ENCODE measurements at places on chromosomes 13 and 19.

GRCh38 chr13:64239372-64239771 is 2823.7 kb upstream of the PCDH20 start:
- no peak for DNase-seq

DNA sequence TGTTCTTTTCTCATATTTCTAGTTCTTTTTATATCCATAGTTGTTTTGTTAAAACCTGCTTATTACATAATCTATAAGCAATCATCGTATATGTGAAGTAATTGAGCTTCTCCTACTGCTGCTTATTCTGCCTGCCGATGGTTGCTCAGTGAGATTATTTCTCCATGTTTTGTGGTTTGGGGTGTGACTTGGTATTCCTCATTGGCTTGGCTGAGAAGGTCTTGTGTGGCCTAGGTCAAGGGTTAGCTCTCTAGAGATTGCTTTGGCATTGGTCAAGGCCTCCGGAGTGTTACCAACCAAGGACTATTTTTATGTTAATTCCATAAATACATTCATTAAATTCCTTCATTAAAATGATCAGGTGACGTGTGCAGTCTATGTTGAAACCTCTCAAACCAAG is 302.8 kb downstream of the MYO16 start:
- no peak for DNase-seq

GRCh38 chr13:35927567-35928021 is 203.6 kb downstream of the DCLK1 start:
- DNase-seq = no peak

DNA sequence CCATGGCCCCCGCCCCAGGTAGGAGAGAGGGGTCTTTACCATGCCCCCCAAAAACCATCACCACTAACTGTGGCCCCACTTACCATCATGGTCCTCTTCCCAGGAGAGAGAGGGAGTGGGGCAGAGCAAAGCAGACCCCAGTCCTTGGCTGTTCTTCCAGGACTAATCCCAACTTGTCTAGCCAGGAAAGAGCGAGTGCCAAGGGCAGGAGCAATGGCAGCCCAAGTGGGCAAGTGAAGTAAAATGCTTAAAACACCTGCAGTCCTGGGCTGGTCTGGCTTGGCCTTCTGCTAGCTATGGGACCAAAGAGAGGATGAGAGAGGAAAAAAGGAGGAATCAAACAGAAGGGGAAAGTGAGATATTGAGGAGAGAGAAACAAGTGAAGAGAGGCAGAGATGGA is 17.9 kb downstream of the ZSWIM4 start:
- DNase-seq = no peak

DNA sequence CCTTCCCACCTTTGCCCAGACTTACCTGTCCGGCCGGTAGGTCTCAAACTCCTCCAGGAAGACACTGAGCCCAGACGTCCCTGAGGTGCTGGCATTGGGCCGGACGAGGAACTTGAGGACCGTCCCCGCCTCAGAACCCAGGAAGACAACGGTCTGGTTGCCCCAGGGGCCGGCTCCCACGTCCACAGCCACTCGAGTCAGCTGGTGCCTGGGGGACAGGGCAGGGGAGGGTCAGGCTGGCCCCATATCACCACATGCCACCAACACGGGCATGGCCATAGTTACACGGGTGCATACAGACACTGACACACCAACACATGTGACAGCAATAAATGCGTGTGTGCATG is 8.4 kb upstream of the LRG1 start:
- no peak for DNase-seq

DNA sequence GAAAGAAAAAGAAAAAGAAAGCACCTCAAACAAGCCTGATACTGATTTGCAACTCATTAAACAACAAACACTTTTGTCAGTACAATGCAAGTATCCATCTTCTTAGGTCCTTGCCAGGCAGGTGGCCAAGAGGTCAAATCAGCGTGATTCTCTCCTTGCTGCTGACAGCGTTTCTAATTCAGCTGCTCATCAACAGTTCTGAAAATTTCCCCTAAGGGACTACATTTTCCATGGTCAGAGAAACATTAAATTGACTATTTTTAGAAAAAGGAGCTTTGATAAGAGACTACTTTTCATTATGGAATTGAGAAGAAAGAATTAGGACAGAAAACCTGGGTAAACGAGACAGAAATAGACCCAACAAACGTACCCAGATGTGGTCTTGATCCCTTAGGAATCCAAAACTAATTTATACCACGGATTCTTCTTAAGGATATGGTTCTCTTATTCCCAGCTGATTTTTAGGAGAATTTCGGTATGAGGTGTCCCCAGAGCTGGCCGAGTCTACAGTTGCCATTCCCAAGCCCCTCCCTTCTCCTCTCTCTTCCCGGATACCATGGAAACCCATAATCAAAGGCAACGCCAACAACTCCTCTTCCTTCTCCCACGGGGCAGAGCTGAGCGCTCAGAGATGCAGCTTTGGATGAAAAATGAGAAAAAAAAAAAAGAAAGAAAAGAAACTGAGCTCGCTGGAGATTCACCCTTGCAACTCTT is 29.5 kb upstream of the CEBPG start:
- no peak for DNase-seq

DNA sequence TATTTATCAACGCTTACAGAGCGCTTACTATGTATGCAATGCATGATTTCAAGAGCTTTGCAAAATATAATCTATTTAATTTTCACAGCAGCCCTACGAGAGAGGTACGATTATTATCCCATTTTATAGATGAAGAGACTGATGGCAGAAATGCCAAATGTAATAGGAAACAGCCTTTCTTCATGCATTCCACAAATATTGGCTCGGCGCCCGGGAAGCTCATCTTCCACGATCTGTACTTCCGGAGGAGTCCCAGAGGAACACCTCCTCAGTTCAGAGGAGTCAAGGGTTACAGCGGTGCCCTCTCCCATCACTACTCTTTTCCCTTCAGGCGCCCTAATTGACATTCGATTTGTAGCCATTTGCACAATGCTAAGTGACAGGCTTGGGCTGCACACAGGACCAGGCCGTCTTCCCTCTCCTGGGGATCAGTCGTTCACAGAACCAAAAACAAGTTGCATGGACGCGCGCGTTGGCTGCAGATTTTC is 1.1 kb upstream of the ARHGAP35 start:
- DNase-seq = no peak

DNA sequence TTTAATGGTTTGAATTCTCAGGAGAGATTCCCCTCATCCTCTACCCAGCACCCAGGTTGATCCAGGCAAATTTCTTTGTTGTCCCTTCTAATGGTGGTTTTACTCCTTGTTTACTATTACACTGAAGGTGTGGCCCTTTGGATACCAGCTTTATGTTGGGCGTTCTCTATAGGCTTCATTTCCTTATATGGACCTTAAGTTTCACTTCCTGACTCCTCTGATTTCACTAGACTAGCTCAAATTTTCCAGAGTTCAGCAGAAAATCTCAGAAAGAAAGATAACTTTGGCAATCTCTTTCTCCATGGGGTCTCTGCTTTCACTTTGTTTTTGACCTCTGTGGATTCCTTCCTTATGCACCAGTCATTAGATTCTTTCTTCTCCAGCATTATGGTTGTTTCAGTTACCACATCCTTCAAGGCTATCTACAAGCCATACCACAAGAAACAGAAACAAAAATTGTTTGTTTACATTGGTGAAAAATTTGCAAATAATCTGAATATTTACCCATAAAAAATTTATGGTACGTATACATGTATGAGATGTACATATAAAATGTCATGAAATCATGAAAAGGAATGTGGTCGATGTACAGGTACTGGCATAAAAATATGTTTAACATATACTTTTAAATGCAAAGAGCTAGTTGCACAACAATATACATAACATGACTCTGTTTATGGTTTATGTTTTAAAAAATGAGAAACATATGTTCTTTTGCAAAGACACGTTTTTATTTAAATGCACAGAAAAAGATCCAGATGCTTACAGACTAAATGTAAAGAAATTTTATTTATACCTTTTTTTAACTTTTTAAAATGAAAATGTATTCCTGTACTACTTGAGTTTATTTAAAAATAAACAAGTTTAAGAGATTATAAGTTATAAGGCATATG is 212.6 kb downstream of the LACC1 start:
- DNase-seq = no peak

GRCh38 chr13:44805585-44805984 is 183.7 kb downstream of the NUFIP1 start:
- DNase-seq = no peak

GRCh38 chr13:41533266-41534052 is 76.1 kb downstream of the RGCC start:
- DNase-seq = no peak

GRCh38 chr19:29121684-29122083 is 91.3 kb downstream of the UQCRFS1 start:
- no peak for DNase-seq

- DNase-seq = no peak
Measured at GRCh38 chr19:7522923-7523667, 671 bp downstream of the MCOLN1 start.

DNA sequence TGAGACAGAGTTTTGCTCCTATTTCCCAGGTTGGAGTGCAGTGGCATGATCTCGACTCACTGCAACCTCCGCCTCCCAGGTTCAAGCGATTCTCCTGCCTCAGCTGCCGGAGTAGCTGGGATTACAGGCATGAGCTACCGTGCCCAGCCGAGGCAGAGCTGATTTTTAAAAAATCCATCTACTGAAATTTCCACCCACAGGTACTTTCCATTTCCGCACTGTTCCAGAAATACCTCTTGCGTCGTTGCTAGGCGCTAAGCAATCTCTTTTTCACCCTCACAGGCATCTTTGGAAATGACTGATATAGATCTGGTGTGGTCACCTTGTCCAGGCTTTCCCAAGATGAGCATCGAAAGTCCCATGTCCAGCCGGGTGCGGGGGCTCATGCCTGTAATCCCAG is 9.4 kb downstream of the TMEM38A start:
- DNase-seq = no peak

DNA sequence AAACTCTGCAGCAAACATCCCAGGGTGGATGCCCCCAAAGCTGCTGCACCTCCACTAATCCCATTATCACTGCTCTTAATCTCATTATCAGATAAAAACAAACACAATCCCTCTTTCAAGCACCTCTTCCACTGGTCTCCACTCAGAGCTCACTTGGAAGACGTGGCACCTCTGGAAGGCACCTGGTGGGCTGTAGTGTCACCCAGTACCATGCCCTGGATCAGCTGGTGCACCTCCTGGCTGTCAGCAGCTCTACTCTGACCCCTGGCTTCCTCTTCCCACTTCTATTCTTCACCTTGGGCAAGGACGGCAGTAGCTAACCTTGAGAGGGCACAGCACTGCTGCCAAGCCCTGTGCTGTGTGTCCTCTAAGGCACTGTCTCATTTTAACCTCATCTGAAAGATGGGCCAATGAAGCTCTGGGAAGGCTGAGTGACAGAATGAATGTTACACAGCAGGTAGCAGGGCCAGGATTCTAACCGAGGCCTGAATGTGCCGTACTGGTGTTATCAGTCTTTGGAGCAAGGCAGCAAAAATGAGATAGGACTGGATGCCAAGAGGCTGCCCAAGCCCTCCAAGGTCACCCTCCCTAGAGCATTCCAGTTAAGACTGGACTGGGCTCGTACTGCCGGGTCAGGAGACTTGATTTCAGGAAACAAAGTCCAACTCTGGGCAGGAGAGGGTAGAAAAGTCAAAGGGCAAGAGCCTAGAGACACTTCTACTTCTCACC is 7.4 kb downstream of the BRD4 start:
- DNase-seq = no peak

- no peak for DNase-seq
Measured at GRCh38 chr19:44661904-44662303, 9.4 kb upstream of the CEACAM19 start.

DNA sequence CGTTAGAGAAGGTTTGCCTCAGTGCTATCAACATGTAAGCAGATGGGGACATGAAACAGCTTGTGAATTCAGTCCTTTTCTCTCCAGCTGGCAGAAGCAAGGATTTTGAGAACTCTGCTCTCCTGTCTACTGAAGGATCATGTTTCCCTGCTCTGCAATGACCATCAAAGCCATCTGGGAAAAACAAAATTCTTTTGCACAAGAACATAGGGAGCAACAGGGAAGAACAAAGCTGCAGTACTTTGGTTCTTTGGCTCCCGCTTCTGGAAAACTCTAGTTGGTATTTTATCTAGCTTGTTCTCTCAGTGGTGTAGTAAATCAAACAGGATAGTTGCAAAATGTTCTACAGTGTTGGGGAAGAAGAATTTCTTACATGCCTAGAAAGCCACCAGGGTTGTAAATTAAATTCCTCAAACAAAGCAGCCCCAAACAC is 270.4 kb downstream of the ENOX1 start:
- no peak for DNase-seq

- DNase-seq = no peak
Measured at GRCh38 chr13:29885989-29886388, 35.6 kb upstream of the UBL3 start.
